ENCODE measurements at places on chromosomes 6 and 20. TPM values are rescaled to one million over a fixed set of nuclear protein-coding genes. Genes with fewer than 3 reads are reported as not detected.

The CCN6 gene
- total RNA-seq: not detected

The HCK gene
- 1.0 TPM for total RNA-seq

The MLN gene
- total RNA-seq: not detected

The THBS2 gene
- total RNA-seq: not detected

The PGC gene
- total RNA-seq: not detected

The MAFB gene
- total RNA-seq: 2.2 TPM

The MOCS1 gene
- total RNA-seq: 0.47 TPM

The MEI4 gene
- total RNA-seq: not detected

The CALHM5 gene
- total RNA-seq: not detected

The NFKBIE gene
- 12.7 TPM for total RNA-seq

DNA sequence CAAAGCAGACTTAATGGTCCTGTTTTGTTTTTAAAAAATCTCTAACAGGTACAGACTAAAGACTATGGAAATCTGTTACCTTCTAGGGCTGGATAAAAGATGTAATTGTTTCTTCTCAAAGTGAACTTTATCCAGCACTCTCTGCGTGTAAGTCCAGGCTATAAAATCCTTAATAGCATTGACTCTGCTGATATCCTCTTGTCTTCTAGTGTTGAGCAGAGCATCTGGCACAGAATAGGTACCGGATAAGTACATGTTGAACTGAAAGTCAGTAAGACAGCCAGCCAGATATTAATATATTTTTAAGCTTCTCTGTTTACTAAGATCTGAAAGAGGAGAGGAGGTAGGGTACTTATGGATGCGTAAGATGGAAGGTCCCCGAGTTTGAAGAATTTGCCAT, 262.3 kb downstream of the TBC1D7 start:
- no peak overlapping the region for H3K27ac ChIP-seq
- no peaks in the 10 kb centered on the region for H3K36me3 ChIP-seq
- no peak for DNase-seq
- no peak overlapping the region for H3K4me3 ChIP-seq

DNA sequence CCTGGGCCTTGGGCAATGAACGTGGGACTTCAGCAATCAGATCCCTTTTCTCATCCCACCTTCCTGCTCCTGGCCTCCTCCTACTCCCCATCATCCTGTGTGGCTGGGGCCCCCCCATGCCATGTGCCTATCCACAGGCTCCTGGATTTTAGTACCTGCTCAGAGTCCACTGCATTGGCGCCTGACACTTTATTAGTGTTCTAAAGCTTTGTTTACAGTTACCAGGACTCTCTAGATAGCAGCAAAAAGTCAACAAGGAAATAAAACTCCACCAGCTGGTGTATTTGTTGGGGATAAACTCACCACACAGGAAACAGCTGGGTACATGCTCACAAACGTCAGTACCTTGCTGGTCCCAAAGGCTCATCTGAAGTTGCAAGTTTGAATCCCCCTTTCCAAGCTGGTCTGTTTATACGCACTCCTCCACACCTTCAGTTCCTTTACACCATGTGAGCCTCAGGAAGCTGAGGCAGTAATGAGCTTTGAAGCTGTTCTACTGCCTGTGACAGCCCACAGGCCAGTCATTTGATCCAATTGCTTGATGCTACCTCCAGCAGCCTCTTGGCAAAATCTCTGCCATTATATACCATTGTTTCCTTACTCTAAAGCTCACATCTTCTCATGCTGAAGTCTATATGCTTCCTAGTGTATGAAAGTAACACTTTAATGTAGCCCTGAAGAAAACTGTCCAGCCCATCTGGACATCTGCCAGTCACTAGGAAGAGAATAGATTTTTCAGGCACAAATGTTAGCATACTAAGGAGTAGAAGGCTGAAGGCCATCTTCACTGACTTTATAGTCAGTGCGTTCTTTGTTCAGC, 76.6 kb downstream of the ANKEF1 start:
- H3K36me3 ChIP-seq: no peaks in the 10 kb centered on the region
- no peaks in the 10 kb centered on the region for H3K27me3 ChIP-seq
- H3K27ac ChIP-seq: no peak overlapping the region

GRCh38 chr6:13445005-13445743, 42.2 kb downstream of the GFOD1 start:
- no peak for DNase-seq
- no peak overlapping the region for H3K4me3 ChIP-seq
- no peak overlapping the region for H3K27ac ChIP-seq
- H3K27me3 ChIP-seq: no peaks in the 10 kb centered on the region

- peaks cover 7% of the 10 kb centered on the region for H3K27me3 ChIP-seq
- H3K4me1 ChIP-seq: peaks cover 35% of the 10 kb centered on the region
- H3K4me3 ChIP-seq: no peak overlapping the region
- no peaks in the 10 kb centered on the region for H3K36me3 ChIP-seq
- DNase-seq: no peak
- H3K27ac ChIP-seq: no peak overlapping the region
Measured at GRCh38 chr6:30104661-30105060, 8.2 kb downstream of the TRIM31 start.

DNA sequence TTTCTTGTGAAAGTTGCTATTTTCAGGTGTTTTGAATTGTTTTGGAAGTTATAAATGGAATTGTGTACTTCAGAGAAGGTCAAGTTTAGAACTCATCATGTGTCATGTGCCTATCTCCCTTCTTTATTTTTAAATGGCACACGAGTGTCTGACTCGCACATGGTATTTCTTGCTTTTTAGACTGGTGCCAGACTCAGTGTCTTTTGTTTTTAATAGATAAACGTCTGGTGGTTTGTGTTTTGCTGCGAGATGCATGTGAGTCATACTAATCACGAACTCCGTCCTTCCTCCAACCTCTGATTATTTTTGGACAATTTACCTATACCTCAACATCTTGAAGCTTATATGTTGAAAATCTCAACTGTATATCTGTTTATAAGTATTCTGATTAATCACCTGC, 292.1 kb downstream of the CDKAL1 start:
- H3K4me1 ChIP-seq: no peaks in the 10 kb centered on the region
- H3K27me3 ChIP-seq: no peaks in the 10 kb centered on the region
- no peak overlapping the region for H3K4me3 ChIP-seq
- no peaks in the 10 kb centered on the region for H3K36me3 ChIP-seq
- no peak overlapping the region for H3K27ac ChIP-seq
- no peak for DNase-seq

DNA sequence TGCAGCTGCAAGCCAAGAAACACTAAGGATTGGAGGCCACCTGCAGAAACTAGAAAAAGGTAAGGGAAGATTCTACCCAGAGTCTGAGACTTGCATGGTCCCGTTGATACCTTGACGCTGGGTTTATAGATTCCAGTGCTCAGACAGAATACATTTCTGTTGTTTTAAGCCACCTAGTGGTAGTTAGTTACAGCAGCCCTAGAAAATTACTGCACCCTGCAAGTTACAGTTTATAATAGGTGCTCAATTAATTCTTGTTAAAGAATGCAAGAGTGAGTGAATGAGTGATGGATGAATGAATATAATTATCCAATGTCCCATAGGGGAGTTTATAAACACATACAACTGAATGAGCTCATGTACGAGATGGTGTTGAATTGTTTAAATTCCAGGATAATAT, 453.1 kb upstream of the SLC35B3 start:
- no peaks in the 10 kb centered on the region for H3K27me3 ChIP-seq
- no peak for DNase-seq
- H3K27ac ChIP-seq: no peak overlapping the region

GRCh38 chr6:2244261-2245102, 923 bp downstream of the GMDS start:
- peak overlapping the region; percentile 82 for H3K4me3 ChIP-seq
- peaks cover 22% of the 10 kb centered on the region for H3K4me1 ChIP-seq
- H3K27ac ChIP-seq: peak overlapping the region; percentile 91
- no peak for DNase-seq

DNA sequence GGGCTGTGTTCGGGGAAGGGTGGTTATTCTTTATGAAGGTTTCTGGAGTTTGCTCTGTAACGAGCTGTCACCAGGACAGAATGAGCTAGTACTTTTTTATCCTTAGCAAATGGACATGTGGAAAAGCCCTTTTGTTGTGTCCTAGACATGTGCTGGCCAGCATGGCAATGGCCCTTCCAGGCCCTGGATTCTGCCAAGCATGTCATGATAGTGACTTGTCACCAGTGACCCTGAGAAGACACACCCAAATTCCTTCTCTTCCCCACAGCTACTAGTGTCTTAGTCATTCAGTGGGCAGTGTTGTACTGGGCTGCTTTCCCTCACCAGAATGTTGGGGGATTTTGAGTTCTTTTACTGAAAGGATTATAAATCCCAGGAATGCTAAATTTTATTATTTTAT, 74.0 kb upstream of the XRN2 start:
- H3K4me3 ChIP-seq: no peak overlapping the region
- no peak for DNase-seq
- H3K27me3 ChIP-seq: no peaks in the 10 kb centered on the region

GRCh38 chr6:87139236-87139635, 16.1 kb upstream of the ZNF292 start:
- peak; percentile 50 for DNase-seq
- H3K36me3 ChIP-seq: no peaks in the 10 kb centered on the region
- no peak overlapping the region for H3K4me3 ChIP-seq
- no peaks in the 10 kb centered on the region for H3K4me1 ChIP-seq
- no peaks in the 10 kb centered on the region for H3K27me3 ChIP-seq

GRCh38 chr6:85431271-85431670, 18.6 kb upstream of the NT5E start:
- H3K27ac ChIP-seq: no peak overlapping the region
- no peak for DNase-seq
- no peaks in the 10 kb centered on the region for H3K36me3 ChIP-seq
- no peaks in the 10 kb centered on the region for H3K27me3 ChIP-seq
- H3K4me3 ChIP-seq: no peak overlapping the region

DNA sequence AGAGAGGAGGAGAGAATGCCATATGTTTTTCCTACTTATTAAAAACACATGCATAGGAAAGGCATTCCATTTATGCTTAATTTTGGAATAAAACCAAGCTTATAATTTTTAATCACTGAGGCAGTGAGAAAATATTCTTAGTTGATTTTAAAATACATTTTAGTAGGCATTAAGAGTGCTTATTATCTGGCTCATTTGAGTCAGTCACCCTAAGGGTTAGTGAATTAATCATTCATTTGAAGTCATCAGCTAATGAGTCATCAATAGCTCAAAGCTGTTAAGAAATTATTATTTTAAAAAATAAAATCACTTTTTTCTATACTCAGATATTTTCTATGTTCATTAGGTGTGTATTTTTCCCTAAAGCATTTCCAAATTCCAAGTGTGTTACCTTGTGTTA, 81.6 kb downstream of the TMEM200A start:
- DNase-seq: no peak
- H3K4me3 ChIP-seq: no peak overlapping the region
- no peak overlapping the region for H3K27ac ChIP-seq
- no peaks in the 10 kb centered on the region for H3K36me3 ChIP-seq
- no peaks in the 10 kb centered on the region for H3K4me1 ChIP-seq
- H3K27me3 ChIP-seq: no peaks in the 10 kb centered on the region

GRCh38 chr20:34907616-34908469, 31.4 kb downstream of the ACSS2 start:
- peaks cover 7% of the 10 kb centered on the region for H3K4me1 ChIP-seq
- H3K27me3 ChIP-seq: no peaks in the 10 kb centered on the region
- no peak overlapping the region for H3K4me3 ChIP-seq
- H3K27ac ChIP-seq: no peak overlapping the region

DNA sequence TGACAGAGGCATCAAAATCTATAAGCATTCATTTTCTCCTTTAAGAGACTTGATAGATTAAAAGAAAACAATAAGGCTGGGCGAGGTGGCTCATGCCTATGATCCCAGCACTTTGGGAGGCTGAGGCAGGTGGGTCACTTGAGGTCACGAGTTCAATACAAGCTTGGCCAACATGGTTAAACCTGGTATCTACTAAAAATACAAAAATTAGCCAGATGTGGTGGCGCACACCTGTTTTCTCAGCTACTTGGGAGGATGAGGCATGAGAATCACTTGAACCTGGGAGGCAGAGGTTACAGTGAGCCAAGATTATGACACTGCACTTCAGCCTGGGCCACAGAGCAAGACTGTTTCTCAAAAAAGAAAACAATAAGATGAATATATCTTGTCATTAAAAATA, 39.3 kb upstream of the LOC128125822 start:
- no peak overlapping the region for H3K27ac ChIP-seq
- DNase-seq: no peak
- no peak overlapping the region for H3K4me3 ChIP-seq

DNA sequence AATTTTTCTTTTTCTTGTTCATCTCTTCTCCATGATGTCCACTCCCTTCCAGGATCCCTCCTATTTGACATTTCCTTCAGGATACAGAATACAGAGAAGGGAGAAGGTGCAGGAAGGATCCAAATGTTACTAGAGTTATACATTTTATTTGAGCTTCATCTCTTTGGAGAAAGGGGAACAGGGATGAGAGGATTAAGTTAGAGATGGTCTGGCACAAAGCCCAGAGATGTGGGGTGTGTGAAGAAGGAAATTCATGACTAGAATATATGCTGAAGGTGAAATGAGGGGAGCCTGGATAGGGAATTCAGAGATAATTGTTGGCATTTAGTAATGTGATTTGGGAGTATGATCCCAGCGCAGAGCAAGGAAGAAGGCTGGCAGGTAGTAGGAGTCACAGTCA, 22.5 kb upstream of the SRPK1 start:
- no peaks in the 10 kb centered on the region for H3K36me3 ChIP-seq
- no peak overlapping the region for H3K27ac ChIP-seq
- H3K4me3 ChIP-seq: no peak overlapping the region
- no peaks in the 10 kb centered on the region for H3K4me1 ChIP-seq
- no peak for DNase-seq
- no peaks in the 10 kb centered on the region for H3K27me3 ChIP-seq

DNA sequence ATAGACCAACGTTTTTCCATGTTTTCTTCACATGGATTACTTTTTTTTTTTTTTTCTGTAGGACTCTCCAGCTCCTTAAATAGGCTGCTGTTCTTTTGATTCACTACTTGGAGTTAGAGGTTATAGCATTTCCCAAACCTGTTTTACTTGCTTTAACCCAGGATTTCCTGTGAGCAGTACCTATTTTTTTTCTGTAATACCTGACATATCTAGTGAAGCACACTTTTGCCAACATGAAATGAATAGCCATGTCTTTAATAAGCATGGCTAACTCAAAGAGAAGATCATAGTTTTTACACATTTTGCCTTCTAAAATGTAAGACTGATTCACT, 137.0 kb downstream of the FOXA2 start:
- no peak for DNase-seq
- no peaks in the 10 kb centered on the region for H3K4me1 ChIP-seq
- no peak overlapping the region for H3K27ac ChIP-seq
- H3K4me3 ChIP-seq: no peak overlapping the region
- H3K36me3 ChIP-seq: no peaks in the 10 kb centered on the region

DNA sequence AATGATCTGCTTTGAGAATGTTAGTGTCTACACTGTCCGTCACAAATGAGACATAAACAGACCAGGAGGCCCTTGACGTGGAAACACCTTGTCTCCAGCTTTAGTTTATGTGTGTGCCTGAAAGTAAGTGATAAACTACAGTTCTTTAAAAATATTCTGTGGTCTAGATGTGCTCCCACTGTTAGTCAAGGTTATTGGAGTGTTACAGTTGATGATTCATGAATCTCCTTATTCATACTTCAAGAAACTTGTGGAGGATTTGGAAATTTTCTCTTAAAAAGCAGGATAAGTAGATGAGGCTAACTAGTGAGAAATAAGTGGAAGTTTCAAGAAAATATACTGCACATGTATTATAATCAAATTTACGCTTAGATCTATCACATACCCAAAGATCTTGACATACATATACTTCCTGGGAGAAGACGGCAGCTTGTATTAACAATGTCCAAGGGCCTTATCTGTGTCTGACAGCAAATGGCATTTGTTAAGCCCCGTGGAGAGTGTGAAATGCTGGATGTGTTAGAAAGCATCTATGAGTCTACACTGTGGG, 90.5 kb upstream of the MBOAT1 start:
- H3K36me3 ChIP-seq: no peaks in the 10 kb centered on the region
- no peaks in the 10 kb centered on the region for H3K27me3 ChIP-seq
- DNase-seq: no peak
- H3K4me3 ChIP-seq: no peak overlapping the region
- H3K27ac ChIP-seq: no peak overlapping the region
